ENCODE measurements at places on chromosomes 6 and 20.

GRCh38 chr20:1879369-1879768 is 15.8 kb upstream of the SIRPA start:
- DNase-seq = no peak

DNA sequence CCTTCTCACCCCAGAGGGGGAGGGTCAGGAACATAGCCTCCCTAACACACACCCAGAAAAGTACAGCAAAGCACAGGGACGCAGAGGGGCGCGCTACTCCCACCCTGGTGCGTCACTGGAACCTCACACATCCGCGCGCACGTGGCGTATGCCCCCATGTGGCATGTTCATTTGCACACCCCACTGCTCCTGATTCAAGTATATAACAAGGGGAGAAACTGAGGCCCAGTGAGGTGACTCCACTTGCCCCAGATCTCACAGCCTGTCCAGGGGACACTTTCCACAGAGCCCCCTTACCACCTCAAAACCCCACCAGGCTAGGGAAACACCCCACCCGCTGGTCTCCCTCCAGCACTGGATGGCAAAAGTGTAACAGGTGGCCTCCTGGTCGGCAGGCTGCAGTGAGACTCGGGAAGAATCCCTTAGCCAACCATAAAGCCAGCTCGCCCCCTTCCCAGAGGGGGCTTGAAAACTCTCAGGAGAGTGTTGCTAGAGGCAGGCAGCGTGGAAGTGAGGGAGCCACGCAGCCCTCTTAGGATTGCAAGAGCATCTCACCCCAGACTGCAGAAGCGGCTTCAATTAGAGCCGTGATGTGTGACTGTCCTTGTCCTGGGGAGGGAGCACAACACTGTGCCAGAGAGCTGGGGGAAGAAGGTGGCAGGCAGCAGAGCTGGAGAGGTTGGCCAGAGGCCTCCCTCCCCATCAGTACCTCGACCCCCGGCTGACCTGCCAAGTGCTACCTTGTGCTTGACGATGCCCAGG is at the start of gene GRM4:
Gene GRM4 (minus strand): TSS at position 67 of the 762 bp plus-strand sequence. CDS start 12,591 bp downstream, outside the sequence.
- no peak for DNase-seq

GRCh38 chr6:139753198-139753861 is 378.9 kb upstream of the CITED2 start:
- DNase-seq = no peak

DNA sequence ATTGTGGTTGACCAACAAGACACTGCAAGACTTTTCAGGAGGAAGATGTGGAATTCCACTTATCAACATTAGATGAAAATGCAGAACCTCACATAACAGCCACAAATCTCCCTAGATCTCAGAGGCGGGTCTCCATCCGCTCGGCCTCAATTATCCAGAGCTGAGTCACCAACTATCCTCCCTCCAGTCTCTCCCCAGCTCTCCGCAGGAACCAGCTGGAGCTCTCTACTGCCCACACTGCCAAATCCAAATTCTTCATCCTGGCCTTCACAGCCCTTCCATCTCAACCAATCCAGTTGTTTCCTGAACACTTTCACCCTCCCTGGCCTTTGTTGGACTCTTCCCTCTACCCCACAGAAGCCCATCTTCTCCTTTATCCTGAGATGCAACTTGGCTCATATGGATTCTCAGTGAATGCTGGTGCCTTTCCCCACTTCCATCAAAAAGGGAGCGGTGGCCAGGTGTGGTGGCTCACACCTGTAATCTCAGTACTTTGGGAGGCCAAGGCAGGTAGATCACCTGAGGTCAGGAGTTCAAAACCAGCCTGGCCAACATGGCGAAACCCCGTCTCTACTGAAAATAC is 3.5 kb upstream of the TGIF2 start:
- no peak for DNase-seq

GRCh38 chr6:1494671-1495070 is 105.3 kb downstream of the FOXF2 start:
- no peak for DNase-seq

DNA sequence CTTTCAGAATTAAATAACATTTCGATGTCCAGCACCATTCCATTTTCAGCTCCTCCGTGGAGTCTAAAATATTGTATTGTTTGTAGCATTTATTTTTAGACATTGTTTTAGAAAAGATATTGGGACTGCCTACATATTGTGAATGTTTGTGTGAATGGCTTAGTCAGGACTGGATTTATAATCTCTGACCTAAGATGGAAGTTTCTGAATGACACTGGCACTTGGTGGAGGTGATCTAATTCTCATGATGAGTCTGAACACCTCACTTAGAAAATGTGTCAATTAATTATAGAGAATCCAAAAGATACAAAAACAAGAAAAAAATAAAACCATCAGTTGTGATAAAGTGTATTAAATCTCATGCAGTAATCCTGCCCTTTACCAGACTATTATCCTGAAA is 60.8 kb upstream of the HBS1L start:
- no peak for DNase-seq

- no peak for DNase-seq
Observed at GRCh38 chr6:164085091-164086075, 670.9 kb downstream of the QKI start.

- no peak for DNase-seq
Observed at GRCh38 chr20:17499041-17499440, 32.1 kb downstream of the BFSP1 start.

DNA sequence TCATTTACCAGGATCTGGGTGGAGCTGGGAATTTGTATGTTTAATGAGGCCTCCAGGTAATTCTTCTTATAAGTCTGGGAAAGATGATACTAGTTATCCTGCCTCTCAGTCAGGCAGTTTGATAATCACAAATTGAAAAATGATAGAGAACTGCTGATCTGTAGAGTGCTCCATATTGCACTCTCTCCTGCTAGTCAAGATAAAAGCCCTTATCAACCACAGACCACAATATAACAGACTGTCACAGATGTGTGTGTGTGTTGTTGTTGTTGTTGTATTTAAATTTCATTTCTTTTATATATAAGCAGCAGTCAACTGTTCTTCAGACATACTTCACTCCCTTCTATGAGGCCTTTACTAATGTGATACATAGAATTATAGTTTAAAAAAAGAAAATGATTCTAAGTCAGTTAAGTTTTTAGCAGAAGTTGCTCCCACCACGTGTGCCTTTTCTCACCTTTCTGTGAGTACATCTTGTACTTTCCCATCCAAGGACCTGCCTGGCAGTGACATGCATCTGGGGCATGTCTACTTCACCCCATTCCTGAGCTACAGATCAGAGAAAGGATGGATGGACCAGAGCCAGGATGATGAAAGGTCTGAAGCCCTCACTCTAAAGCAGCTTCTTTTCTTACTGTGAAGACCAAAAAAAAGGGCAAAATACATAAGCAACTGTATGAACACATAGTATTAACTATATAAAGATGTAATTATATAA is 29.8 kb downstream of the TENT5A start:
- no peak for DNase-seq

- DNase-seq = no peak
Observed at GRCh38 chr6:73258721-73259120, 4.3 kb downstream of the KHDC1 start.

DNA sequence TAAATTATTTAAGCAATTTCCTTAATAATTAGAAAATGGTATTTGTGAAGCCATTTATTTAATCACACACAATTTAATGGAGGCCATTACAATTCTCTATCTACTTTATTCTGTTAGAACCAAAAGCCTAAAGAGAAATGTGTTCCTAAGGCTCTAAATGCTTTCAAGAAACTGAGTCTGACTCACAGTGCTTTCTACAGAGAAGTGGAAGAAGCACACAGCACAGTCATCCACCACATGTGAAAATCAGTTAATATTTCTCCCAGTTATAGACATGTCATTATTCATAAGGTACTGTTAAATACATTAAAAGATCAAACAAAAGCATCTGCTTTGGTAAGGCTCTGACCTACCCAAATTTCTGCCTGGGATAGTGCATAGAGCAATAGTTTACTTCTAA is 214.4 kb downstream of the ALDH8A1 start:
- DNase-seq = no peak

DNA sequence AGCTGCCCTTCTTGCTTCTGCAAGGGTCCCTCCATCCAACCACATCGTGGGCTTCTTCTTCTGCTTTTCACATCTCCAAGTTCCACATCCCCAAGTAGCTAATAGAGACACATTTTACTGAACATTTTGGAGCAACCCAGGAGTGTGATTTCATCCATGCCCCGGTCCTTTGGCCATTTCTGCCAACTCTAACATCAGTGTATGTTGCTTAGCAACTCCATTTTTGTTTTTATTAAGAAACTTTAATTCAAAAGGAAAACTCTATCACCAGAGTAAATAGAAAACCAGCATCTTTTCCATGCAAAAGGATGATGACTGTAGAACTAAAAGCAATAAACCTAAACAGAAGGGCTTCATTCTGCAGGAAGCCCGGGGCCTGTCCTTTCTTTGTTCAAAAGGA is 32.7 kb upstream of the SULF2 start:
- no peak for DNase-seq

DNA sequence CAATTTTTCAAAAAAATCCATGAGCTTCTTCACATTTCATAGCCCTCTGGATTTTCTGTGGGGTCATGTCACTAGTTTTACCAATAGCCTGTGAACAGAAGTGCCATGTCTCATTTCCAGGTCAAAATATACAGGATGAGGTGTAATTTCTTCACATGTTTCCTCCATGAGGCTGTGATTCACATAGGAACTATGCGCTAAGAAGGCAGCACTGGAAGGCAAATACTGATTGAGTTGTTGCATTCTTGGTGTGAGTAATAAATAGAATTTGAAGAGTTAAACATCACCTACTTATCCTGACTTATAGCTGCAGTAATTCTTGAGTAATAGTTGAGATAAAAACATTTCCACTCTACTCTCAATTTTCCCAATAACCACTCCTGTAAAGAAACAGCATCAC is 442.3 kb downstream of the HAO1 start:
- DNase-seq = no peak

- DNase-seq = no peak
Observed at GRCh38 chr20:41463567-41463966, 96.9 kb upstream of the EMILIN3 start.

DNA sequence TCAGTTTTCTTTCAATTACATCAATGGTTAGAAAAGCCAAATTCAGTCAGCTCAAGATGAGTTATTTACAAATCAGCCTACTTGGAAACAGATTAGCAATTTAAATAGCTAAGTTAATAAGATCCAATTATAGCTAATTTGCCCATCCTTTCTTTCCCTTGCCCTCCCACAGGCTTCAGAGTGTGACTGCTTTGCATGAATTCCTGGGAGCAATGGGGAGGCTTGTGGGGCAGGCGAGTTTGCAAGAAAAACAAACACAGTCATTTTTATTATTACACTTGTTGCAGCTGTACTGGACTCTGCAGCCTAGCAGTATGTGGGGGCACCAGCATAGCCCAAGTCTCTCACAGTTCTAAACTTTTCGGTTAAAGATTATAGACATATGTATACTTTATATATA is 219.0 kb downstream of the NKAIN2 start:
- no peak for DNase-seq

DNA sequence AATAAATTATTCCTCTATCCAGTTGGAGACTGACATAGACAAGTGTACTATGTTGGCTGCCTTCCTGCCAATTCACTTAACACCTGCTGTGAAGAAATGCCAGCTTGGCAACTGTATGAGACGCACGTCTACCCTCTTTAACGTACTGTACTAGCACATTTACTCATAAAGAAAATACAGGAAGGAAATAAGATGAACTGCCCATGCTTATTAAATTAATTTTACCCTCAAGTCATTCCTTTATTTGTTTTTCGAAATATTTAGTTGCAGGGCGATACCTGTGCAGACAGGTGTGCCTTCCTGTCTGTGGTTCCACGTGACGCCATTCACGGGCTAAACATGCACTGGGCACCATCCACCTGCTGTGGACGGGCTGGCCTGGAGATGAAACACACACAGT is 52.0 kb downstream of the PSMG4 start:
- DNase-seq = no peak

- DNase-seq = no peak
Observed at GRCh38 chr6:83047065-83047754, 18.4 kb downstream of the UBE3D start.

DNA sequence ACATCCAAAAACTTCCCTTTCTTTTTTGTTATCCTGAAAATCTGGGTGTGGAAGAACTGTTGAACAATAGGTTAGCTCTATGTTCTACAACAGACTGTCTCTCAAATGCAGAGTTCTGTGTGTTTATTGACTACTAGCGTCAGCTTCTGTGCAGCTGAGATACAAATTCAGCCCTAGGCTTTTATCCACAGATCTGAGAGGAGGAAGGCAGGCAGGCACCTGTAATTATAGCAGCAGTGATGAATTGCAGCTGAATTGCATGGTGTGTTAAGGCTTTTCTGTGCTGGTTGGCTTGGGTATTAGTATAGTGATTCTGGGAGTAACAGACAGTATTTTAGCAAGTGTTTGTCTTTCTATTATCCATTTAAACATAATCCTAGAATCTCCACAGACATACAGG is 24.4 kb downstream of the GRIK2 start:
- no peak for DNase-seq

- no peak for DNase-seq
Observed at GRCh38 chr6:327538-328116, 35.3 kb downstream of the DUSP22 start.

DNA sequence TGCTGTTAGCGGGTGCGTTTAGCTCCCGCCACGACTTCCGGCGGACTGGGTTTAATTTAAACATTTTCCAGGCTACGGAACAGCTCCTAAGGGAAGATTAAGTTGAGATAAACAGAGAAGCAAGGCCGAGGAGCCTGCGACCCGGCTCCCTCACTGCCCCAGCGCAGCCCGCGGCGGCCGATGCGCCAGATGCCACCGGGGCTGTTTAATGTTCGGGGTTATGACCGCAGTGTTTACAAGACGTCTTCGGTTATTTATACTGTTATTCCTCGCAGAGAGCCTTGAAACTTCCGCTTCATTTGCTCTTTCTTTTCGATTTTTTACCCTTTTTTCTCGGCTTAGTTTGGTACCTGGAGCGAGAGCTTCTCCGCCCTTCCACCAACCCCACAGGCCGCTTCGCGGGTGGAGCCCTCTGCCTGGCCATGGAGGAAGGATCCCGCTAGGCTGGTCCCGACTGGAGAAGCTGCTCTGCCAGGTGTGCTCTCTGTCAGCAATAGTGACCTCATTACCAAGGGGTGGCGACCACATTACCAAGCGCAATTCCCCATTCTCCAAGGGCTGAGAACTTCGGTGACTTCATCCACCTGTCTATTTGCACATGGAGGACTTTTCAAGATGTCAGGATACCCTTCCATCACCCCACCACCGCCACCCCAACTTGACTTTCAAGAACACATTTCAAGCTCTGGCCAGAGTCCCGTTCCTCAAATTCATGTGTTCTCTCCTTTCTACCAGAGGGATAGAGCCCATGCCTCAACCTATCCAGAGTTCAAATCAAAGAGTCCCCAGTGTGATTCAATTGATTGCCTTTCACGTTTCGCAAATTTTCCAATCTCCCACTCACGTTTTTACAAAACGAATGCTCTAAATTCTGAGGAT is 4.1 kb downstream of the TCF21 start:
- no peak for DNase-seq

DNA sequence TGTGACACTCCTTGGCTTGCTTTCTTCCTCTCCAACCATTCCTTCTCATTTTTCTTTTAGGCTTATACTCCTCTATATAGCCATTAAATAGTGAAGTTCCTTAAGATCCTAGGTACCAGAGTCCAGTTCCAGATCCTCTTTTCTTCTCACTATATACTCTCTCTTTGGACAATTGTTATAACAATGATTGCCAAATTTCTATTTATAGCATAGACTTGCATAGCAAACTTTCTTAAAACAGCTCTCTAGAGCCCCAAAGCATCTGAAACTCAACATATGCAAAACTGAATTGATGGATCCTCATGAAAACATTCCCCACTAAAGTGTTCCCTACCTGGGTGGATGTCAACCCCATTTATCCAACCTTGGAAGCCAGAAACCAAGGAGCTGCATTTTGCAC is 13.4 kb downstream of the PHIP start:
- no peak for DNase-seq
